Subcutaneous adipose tissue (tissue), 4 donors: ENCODE measurements at places on chromosomes 2 and 18. TPM values are rescaled to one million over a fixed set of nuclear protein-coding genes. Genes with fewer than 3 reads are reported as not detected.

ANKRD62 gene
- total RNA-seq, result not detected

INO80C gene
- 5.3 TPM for total RNA-seq

SLC8A1 gene
- 9.8 TPM for total RNA-seq

NPPC gene
- total RNA-seq, result not detected

PTPRM gene
- total RNA-seq, result 337 TPM

SERPINB13 gene
- total RNA-seq, result not detected

CYP27C1 gene
- total RNA-seq, result not detected

CRYGD gene
- total RNA-seq, result not detected

MC2R gene
- not detected for total RNA-seq

EMILIN2 gene
- total RNA-seq, result 23.6 TPM

SERPINB2 gene
- total RNA-seq, result 0.44 TPM

FEV gene
- total RNA-seq, result not detected

FN1 gene
- 1,315 TPM for total RNA-seq

NLRC4 gene
- total RNA-seq, result 3.3 TPM

ENOSF1 gene
- total RNA-seq, result 70.1 TPM

MC4R gene
- not detected for total RNA-seq

ACVR1C gene
- total RNA-seq, result 51.1 TPM

UCN gene
- 3.4 TPM for total RNA-seq

CLEC4F gene
- not detected for total RNA-seq

TUBA3E gene
- total RNA-seq, result not detected
